Ascending aorta (tissue), 2 donors: ENCODE measurements at places on chromosomes 12 and 14. TPM values are rescaled to one million over a fixed set of nuclear protein-coding genes. Genes with fewer than 3 reads are reported as not detected.

The CLEC1B gene
- total RNA-seq: not detected

The FGF23 gene
- total RNA-seq: not detected

GRCh38 chr12:87311206-87311605 is 718.0 kb downstream of the C12orf50 start:
- no peak for DNase-seq

DNA sequence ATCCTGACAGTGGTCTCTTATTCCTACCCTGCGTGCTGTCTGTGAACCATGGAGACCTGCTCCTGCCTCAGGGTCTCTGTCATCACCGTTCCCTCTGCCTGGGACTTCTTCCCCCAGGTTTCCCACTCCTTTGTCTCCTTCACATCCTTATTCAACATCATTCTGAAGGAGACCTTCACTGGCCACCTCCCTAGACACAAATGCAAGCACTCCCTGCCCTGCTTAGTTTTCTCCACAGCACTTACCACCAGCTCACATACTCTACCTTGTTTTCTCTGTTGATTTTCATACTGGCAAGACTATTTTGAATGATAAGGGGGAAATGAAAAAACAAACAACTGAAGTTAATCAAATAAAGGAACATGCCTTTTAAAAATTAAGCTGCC is 192.8 kb downstream of the ANO6 start:
- no peak for DNase-seq

DNA sequence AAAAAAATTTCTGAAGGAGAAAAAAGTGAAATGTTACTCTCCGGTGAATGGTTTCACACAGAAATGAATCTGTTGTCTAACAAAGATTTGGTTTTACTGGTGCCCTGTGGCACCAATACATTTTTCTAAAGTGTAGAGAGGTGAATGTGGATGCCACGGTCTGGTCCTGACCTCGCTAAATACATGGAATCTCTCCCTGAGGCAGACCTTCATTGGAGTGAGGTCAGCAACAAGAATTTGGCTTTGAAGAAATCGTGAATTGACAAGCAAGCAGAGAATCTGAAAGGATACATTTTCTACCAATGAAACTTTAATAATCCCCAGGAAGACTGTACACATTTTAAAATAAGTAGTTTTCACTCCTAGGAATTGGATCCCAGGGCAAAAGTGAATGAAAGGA is 81.2 kb upstream of the OTOGL start:
- no peak for DNase-seq

DNA sequence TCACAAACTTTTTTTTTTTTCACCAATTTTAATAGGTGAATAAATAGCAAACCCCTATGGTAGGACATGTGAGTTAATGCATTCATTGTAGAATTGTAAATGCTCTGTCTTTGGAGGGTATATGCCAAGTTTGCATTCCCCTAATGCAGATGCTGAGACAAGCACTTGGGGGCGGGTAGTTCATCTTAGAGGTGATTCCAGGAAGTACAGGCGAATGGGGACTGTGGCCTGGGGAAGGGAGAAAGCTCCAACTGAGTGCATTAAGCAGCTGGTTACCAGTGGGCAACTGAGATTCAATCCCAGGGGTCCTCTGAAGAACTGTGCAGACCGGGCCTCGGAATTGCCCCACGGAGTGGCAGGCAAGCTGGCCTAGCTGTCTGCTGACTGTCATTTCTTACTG is 107.6 kb downstream of the ZNF664 start:
- DNase-seq: no peak
